Esophagus squamous epithelium (tissue), 5 donors: ENCODE measurements at places on chromosomes 1 and 21.

GRCh38 chr1:88979054-88979748 is 13.2 kb downstream of the KYAT3 start:
- no peak for DNase-seq

GRCh38 chr1:8871965-8872399 is 6.5 kb downstream of the ENO1 start:
- DNase-seq = no peak

DNA sequence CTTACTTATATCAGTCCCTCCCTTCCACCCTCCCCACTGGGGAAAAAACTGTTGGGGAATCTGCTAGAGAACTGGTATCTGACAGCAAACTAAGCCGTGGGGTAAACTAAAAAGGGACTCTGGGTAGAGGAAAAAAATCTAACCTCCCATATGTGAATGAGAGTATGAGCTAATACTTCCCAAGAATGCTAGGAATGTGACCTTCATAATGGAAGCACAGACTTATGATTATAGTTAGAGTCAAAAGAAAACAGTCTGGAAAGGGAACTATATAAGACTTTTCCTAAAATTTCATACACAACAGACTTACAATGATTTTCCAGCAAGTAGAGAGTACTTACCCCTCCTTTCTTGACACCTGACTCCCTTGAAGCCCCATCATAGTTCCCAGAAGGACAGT is 23.0 kb upstream of the RBBP5 start:
- no peak for DNase-seq

DNA sequence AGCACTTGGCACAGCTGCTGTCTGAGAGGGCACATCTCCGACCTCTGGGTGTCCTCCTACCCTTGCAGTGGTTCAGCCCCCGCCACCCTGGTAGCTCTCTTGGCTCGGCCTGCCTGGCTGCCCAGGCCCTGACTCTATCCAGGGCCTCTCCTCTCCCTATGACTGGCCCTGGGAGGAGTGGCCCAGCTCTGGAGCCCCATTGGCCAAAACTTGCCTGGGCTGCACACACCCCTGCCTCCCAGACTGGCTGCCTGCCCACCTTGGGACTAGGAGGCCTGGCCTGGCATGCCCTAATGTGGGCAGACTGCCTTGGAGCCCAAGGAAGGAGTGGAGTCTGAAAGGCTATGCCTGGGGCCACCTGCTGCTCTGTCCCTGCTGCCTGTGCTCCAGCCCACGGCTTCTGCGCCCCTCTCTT is 33.6 kb downstream of the ACOT11 start:
- DNase-seq = peak; percentile 22

GRCh38 chr1:6224718-6225117 is 11.0 kb downstream of the ICMT start:
- DNase-seq = no peak

GRCh38 chr21:21690068-21690665 is 692.0 kb downstream of the NCAM2 start:
- no peak for DNase-seq

DNA sequence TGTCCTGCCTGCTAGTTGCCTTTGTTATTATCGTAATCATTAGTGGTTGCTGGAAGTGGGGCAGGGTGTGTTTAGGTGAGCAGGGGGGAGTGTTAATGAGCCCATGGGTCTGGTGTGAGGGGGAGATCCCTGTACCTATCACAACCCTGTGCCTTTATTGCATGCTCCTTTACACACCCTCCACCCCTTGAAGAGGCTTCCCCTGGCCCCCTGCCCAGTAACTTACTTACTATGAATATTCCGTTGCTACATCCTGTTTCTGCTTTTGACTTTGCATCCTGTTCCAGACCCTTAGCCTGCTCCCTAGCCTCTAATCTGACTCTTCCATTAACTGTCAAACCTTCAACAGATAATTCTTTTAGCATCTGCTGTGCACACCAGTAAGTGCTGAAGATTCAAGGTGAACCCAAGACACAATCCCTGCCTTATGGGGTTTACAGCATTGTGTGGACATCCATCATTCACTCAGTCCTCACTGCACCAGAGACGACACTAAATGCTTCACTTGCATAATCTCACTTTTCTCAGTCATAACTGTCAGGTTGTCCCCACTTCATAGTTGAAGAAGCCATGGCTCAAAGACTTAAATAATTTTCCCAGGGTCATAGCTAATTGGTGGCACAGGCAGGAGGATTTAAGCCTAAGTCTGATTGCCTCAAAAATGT is 47.9 kb downstream of the CDC7 start:
- no peak for DNase-seq

GRCh38 chr1:85289207-85289847 is 12.9 kb upstream of the BCL10 start:
- DNase-seq = no peak

- no peak for DNase-seq
Observed at GRCh38 chr1:174998569-174999215, 1.1 kb upstream of the CACYBP start.
